ENCODE measurements at places on chromosomes 3 and 15.

GRCh38 chr3:170585937-170586310 lies at the start of gene SLC7A14:
Gene SLC7A14, minus strand, starts transcription at chr3:170586075. Its CDS starts 59,139 bp downstream, at chr3:170526936.
- no peak for DNase-seq

DNA sequence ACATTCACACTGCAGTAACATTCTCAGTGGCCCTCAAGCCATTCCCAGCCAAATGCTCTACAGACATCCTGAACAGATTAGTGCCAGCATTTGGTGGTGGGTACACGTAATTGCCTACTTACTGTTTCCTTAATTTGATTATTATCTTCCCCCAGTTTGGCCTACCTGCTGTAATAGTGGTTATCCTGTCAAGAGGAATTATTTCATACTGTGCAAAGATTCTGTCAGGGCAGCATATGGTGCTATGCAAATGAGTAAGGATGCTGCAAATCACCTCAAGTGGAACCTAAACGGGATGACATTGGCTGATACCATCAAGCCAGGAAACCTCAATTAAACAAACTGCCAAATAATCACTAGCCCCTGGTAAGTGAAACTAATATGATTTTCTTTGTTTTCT lies 88.7 kb downstream of the SEMA6D start:
- no peak for DNase-seq

DNA sequence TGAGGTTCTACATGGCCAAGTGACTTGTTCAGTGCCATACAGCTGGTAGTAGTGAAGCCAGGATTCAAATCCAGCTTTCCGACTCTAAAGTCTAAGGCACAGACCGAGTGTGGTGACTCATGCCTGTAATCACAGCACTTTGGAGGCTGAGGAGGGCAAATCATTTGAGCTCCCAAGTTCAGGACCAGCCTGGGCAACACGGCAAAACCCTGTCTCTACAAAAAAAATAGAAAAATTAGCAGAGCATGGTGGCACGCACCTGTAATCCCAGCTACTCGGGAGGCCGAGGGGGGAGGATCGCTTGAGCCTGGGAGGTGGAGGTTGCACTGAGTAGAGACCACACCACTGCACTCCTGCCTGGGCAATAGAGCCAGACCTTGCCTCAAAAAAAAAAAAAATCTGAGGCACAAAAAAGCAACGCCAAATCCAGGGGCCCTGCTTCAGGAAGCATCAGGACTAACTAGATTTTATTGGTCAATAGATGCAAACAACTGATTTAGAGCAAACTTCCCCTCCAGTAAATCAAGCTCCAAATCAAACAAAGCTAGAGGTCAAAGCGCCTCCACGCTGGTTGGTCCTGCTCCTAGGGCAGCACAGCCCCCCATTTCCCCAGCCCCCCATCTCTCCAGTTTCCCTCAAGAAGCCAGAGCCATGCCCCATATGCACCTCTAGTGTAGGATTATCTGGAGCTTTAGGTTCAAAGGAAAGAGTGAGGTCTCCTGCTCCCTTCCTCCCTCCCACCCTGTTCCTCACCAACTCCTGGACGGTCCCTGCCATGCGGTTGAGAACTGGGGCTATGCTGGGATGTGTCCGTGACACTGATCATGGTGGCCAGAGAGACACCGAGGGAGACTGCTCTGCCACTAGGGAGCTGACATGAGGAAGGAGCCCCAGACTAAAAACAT lies 2.9 kb upstream of the TNK2 start:
- no peak for DNase-seq

GRCh38 chr15:60582370-60583036 lies 103.6 kb upstream of the ICE2 start:
- DNase-seq: peak; percentile 25

- no peak for DNase-seq
Measured at GRCh38 chr3:152416808-152417580, 148.3 kb downstream of the MBNL1 start.

DNA sequence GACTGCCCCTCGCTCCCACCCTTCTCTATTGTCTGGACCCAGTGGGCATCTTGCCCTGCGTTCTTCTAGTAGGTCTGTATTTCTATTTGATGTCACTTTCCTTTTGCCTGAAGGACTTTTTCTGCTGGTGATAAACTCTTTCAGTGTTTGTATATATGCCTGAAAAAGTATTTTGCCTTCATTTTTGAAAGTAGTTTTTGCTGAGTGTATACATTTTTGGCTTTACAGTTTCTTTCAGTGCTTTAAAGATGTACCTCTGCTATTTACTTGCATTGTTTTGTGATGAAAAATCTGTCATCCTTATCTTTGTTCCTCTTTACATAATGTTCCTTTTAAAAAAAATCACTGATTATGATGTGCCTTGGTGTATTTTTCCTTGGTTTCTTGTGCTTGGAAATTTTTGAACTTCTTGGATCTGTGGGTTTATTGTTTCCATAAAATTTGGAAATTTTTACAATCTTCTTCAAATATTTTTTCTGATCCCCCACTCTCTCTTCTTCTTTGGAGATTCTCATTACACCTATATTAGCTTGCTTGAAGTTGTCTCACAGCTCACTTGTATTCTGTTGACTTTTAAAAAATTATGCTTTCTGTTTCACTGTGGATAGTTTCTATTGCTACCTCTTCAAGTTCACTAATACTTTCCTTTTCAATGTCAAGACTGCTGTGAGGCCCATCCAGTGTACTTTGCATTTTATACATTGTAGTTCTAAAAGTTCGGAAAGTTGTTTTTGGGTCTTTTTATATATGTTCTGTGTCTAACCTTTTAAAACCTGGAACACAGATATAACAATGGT lies 67.8 kb downstream of the RGMA start:
- DNase-seq: no peak

- DNase-seq: no peak
Measured at GRCh38 chr15:39167164-39168058, 413.5 kb upstream of the THBS1 start.

- no peak for DNase-seq
Measured at GRCh38 chr15:72690938-72691337, 4.9 kb downstream of the BBS4 start.

DNA sequence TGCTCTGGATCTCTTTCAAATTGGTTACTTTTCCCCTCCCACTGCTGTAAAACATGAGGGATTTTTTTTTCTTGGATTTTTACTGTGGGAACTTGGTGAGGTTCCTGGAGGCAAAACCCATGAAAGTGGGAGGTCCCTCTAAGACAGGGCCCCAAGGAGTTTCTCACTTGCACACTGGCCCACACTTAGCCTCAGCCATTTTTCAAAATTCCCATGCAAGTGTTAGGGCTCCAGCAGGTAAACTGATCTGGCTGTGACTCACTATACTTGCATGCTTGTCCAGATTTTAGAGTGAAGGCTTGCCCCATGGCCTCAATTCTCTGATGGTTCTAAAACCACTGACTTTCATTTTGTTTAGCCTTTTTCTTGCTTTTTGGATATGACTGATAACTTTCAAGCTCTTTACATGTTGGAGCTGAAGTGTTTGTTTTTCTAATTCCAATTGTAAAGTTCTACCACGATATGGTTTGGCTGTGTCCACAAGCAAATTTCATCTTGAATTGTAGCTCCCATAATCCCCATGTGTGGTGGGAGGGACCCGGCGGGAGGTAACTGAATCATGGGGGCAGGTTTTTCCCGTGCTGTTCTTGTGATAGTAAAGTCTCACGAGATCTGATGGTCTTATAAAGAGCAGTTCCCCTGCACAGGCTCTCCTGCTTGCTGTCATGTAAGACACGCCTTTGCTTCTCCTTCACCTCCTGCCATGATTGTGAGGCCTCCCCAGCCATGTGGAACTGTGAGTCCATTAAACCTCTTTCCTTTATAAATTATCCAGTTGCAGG lies 37.7 kb downstream of the MCCC1 start:
- no peak for DNase-seq

- DNase-seq: no peak
Measured at GRCh38 chr3:94175677-94176076, 112.8 kb downstream of the NSUN3 start.

- no peak for DNase-seq
Measured at GRCh38 chr3:39232859-39233258, 40.5 kb upstream of the XIRP1 start.

DNA sequence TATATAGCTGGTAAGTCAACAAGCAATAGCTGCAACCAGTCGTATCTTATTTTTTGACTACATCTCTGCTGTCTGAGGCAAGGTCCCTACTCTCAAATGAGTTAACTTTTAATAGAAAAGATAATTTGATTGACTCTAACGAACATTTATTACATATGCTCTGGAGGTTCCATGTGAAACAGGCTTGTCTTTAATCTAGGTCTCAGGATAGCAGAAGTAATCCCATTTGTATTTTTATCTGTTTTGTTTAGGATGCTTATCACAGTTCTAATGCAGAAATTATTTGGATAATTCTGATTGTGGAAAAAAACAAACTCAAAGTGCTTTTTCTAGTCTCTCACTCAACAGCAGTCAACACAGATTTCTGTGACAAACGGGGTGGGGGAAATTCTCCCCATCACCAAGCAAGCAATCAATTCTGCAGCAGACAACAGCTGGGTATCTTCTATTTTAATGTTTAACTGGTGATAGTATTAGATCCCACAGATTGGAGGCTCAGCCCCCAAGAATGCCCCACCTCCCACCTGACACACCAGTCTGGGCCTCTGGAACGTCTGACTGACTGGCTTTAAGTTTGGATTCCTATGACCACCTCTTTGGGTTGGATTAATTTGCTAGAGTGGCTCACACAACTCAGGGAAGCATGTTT lies 58.8 kb downstream of the ITPR1 start:
- DNase-seq: no peak

DNA sequence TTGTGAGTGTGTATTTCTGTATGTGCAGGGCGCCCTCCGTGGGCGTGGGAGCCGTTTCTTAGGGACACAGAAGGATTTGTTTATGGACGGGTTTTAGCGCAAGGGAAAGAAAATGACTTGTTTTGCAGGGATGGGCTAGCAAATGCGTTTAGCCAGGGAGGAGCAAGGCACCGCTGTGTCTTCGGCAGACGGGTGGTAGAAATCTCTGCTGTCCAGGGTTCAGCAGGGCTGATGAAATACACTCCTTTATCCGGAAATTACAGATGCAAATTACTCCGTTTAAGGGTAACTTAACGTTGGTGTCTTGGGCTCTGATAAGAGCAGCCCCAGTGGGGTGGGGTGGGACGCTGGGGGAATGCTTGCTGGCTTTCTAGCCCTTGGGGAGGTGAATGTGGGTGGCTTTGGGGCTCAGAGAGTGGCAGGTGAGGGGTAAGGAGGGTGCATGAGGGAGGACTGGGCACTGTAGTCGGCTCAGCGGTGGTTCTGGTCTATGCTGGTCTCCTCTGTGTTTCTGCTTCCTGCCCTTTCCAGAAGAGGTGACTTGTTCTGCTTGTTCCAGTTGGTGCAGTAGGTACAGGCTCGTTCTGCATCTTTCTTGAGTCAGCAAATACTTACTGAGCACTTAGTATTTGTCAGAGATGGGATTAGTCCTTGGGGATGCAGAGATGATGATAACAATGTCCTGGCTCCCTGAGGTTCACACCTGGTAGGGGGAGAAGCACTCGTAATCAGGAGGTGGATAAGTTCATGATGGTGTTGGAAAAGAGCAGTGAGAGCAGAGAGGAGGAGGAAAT lies 954 bp downstream of the SV2B start:
- DNase-seq: no peak

GRCh38 chr3:29333576-29333975 lies 52.7 kb downstream of the RBMS3 start:
- no peak for DNase-seq

- no peak for DNase-seq
Measured at GRCh38 chr3:169886671-169887070, 16.9 kb upstream of the LRRC31 start.

GRCh38 chr3:57974796-57975388 lies 33.3 kb upstream of the FLNB start:
- no peak for DNase-seq

DNA sequence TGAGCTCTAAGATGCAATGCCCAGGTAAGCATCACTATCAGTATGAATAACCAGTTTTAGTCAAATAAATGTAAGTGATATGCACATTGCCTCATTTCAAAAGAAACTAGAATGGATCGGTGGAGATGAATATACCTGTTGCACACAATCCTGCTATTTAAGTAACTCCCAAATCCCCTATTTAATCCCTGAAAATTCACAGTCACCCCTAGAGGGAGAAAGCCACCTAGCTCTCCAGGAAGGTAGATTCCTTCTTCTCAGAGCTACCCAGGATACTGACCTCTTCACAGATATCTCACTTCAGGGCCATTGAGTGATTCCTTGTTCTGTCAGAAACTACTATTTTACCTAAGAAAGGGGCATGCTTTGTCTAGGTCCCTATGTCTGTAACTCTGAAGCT lies 11.7 kb downstream of the LSAMP start:
- no peak for DNase-seq

- no peak for DNase-seq
Measured at GRCh38 chr15:91807122-91807521, 46.4 kb upstream of the SLCO3A1 start.

- DNase-seq: no peak
Measured at GRCh38 chr3:69250014-69250413, 127.6 kb upstream of the LMOD3 start.

GRCh38 chr15:74783072-74783807 lies 1.4 kb downstream of the CSK start:
- DNase-seq: no peak

- no peak for DNase-seq
Measured at GRCh38 chr15:68788264-68788624, 32.5 kb downstream of the ANP32A start.

- DNase-seq: no peak
Measured at GRCh38 chr3:3516996-3517395, 282.2 kb upstream of the LRRN1 start.

- DNase-seq: no peak
Measured at GRCh38 chr15:39854161-39854560, 65.9 kb downstream of the GPR176 start.

GRCh38 chr15:56968821-56969220 lies 50.4 kb downstream of the TCF12 start:
- DNase-seq: no peak

- DNase-seq: no peak
Measured at GRCh38 chr15:82643992-82644391, 3.2 kb downstream of the CPEB1 start.

- no peak for DNase-seq
Measured at GRCh38 chr3:10581251-10581650, 75.9 kb upstream of the ATP2B2 start.

DNA sequence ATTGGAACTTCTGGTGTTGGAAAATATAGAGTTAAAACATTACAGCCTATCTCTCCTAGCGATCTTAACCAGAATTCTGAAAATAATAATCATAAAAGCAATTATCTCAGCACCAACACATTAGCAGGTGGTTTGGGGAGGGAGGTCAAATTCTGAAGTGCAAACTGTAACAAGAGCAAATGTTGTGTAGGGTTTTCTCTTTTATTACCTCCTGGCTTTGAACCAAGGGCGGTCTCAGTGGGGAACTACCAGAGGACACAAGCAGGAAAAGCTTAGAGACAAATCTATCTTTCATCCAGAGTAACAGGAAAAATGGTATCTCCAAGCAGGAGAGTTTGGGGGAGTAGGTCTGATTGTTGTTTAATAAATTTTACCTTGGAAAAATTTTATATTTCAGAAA lies 5.5 kb upstream of the ARRDC4 start:
- no peak for DNase-seq

GRCh38 chr3:192931825-192932224 lies 14.2 kb upstream of the MB21D2 start:
- DNase-seq: no peak

- no peak for DNase-seq
Measured at GRCh38 chr3:14522129-14522691, 17.9 kb downstream of the GRIP2 start.

GRCh38 chr3:66355394-66355793 lies 134.6 kb downstream of the SLC25A26 start:
- DNase-seq: no peak

GRCh38 chr15:69862540-69862939 lies 235.2 kb downstream of the TLE3 start:
- DNase-seq: no peak

Measured in stimulated activated CD8-positive, alpha-beta memory T cell treated with anti-CD3 and anti-CD28 coated beads, Interleukin-2, amount 100 ng/mL, for 1 hour (primary cell).